Activated T-cell treated with anti-CD3 and anti-CD28 coated beads, Interleukin-2, amount 50 U/mL, for 1 hour (primary cell): ENCODE measurements at places on chromosomes 11 and 22.

DNA sequence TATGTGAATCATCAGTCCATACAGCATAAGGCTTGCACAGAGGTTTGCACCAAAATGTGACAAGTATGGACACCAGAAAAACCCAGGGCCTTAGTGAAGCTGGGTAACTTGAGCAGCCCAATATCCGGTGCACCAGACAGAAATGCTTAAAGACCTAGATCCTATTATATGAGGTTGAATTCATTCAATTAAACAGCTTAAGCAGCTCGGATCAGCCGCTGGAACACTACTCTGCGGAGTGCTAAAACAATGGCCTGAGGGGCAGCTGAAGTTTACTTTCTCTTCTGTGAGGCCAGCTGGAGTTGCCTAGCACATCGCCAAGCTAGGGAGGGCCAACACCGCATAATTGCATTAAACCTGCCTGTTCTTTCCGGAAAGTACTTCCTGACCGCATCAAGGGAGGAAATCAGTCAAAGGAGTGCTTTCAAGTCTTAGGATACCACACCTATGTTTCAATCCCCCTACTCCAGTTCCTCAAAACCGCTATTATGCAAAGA lies 17.0 kb upstream of the FAM181B start:
- no peak for DNase-seq

- DNase-seq: no peak
These were observed 4.7 kb upstream of the OR52I2 start for GRCh38 chr11:4576880-4577279.

DNA sequence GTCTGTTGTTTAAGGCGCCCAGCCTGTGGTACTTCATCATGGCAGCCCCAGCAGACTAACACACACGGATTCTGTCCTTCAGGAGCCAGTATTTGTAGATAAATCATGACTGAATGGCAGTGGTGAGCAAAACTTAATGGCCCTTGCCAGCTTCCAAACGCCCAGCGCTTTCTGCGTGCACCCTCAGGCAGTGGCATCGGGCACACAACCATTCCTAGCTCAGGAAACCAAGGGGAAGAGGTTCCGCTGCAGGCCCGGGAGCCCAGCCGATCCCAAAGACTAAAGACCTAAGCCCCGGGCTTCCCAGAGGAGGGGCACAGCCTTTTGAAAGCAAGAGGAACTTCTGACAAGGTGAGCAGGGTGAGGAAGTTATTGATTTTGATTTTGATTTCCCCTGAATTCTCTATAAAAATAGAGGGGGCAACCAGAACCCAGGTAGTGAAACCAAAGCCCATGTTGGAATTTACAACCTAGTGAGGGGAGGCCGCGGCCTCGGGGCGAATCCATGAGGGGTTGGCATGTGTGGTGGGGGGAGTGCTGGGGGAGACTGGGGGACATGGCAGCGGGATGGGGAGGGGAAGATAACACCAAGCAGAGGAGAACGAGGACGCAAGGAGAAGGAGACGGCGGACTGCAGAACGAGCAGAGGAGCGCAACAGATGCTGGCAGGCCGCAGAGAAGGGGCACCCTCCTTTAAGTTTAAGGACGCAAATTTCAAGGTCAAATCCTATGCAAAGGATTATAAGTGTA lies 79.9 kb upstream of the SEPTIN5 start:
- no peak for DNase-seq

GRCh38 chr11:7941608-7942007 lies at the start of gene OR10A3:
Gene OR10A3 (minus strand): TSS chr11:7941708. CDS start chr11:7939520, 2,188 bp downstream.
- DNase-seq: no peak

DNA sequence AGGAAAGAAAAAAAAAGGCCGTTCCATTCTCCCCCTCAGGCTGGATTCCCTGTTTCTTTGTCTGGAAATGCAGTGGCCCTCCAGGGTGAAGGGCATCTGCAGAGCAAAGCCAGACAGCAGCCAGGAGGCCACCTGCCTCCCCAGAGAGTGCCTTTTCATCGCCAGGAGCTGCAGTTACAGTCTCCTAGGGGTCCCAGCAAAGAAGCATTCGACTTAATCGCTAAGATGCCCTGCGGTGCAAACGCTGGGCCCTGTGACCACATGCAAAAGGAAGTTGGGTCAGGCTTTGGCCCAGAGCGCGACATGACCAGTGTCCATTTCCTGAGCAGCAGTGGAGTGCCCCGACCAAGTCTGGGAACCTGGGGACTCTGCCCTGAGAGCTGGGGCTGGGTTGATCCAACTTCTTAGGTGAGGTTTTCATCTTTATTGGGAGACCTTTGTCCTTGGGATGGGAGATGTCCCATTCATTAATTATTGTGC lies 304.6 kb downstream of the OPCML start:
- no peak for DNase-seq

- DNase-seq: no peak
These were observed 108.0 kb downstream of the PARVA start for GRCh38 chr11:12485328-12485727.

- DNase-seq: no peak
These were observed 137.5 kb downstream of the LDLRAD3 start for GRCh38 chr11:36081274-36081945.

GRCh38 chr22:46393873-46394272 lies 58.4 kb downstream of the TRMU start:
- DNase-seq: no peak

- no peak for DNase-seq
These were observed 162.3 kb downstream of the TRIM29 start for GRCh38 chr11:119975561-119976152.

DNA sequence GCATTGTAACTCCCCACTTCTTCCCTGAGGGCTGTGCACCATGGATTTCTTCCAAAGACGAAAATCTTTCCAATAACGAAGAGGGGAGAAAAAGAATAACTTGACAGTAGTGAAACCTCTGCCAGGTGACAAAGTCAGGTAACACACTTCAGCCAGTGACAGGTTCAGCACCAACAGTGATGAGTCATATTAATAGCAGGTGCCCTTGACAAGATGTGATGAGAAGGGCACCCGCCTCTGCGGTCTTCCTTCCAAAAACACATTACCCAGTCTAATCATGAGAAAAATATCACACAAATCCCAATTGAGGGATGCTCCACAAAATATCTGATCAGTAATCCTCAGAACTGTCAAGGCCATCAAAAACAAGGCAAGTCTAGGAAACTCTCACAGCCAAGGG lies 157.8 kb downstream of the EFCAB6 start:
- DNase-seq: no peak

DNA sequence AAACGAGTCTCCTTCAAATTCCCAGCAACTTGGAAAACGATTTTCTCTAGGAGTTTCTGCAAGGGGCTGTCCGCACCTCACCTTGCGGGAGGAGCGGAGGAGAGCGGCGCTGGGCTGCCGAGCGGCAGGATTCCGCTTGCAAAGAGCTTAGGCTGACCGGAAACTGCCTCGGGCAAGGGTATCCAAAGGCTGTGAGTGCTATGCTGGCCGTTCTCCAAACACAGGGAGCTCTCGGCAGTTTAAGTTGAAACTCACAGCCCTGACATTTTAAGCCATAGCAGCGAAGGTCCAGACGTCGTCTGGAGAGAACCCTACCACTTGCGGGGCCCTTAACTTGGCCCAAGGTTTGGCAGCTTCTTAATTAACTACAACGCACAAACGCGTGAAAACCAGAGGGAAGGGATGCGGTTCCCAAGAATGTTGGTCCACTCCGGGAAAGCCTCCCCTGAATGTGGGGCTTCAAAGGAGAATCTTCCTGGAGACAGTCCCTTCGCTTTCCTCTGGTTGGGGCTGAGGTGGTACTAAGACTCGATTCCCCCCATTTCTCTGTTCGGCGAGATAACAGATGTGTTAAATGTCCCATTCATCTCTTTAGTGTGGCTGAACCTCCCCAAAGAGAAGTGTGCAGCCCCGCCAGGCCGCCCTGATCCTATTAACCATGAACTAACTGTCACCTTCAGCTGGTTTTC lies 1.1 kb upstream of the DBX1 start:
- DNase-seq: no peak

- no peak for DNase-seq
These were observed 18.5 kb downstream of the DHCR7 start for GRCh38 chr11:71429701-71430100.

DNA sequence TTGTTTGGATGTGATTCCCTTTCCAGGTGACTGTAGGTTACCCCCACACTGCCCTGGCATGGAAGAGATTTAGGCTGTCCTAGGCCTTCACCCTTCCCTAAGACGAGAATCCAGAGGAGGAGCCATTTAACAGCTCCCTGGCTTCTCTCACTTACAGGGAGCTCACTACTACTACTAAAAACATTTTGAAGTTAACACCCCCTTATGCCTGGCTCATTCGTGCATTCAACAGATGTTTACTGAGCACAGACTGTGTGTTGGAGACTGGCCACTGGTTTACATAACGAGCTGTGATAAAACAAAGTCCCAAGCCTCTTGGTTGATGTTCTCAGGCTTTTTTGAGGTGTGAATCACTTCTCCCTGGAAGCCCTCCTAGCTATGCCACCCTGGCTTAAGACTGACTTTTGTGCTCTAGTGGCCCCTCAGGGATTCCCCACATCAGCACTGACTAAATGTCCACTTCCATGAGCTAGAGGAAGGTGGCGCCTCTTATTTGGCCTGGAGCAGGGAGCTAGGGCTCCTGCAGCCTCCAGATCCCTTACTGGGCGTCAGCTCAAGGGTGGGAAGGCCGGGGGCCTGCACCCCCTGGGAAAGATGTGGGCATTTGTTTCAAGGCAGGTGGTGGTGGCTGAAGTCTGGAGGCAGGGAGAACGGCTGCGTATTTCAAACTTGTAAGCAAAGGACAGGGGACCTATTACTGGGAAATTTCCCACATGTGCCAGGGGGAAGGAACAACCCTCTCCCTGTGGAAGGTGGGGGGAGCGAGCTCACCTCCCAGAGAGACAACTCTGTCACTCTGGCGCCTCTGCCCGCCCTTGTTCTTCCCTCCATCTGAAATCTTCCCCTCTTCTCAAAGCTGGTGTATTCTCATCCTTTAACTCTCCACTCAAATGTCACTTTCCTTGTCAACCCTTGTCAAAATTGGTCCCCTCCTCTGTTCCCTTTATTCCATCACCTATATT lies 19.4 kb upstream of the MALAT1 start:
- DNase-seq: no peak

DNA sequence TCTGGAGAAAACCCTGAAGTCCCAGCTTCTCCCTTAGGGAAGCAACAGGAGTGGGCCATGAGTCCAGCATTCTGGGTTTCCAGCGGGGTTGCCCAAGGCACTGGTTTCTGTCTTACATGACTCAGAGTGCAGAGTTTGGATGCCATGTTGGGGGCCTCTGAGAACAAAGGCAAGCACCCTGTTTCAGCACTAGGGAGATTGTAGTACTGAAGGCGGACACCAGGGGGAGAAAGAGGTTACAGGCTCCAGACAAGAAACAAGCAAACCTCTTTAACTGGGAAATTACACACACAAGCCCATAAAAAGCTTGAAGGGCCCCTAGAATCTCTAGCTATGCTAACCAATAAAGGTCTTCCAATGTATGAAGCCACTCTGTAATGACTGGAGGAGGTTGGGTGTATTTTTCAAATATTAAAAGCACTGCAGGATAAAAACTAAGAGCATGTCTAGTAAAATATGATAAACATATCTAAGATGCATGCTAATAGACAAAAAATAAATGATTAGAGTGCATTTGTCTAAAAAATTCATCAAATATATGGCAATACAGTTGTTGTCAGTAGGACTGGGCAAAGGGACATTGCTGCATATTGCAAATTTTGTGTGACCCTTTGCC lies 7.1 kb downstream of the MS4A6E start:
- DNase-seq: peak; percentile 31

DNA sequence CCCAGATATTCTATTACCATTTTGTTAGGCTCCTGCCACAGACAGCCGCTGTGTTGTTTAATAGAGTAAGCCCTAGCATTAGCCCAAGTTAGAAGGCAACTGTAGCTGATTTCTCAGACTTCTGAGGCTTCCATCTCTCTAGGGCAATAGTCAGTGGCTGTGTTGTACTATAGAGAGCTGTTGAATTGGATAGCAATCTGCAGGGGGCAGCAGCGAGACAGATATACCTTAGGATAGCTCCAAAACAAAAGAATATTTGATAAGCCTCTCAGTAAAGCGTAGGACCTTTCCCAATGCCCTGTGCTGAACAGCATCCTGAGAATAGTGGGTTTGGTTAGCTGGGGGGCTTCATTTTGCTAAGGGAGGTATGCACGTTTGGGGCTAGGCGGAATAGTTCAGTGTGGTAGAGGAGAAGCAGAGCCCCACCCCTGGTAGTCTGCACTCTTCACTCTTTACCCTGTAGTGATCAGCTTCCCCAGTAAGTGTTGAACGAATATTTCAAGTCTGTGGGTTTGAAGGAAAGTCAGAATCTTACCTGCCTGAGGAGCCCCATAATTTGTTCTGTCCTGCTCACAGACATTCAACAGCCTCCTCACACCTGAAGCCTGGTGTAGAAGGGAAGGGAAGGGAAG lies 515.1 kb downstream of the INSC start:
- DNase-seq: no peak

GRCh38 chr22:31436132-31436531 lies 36.7 kb downstream of the DRG1 start:
- DNase-seq: no peak

DNA sequence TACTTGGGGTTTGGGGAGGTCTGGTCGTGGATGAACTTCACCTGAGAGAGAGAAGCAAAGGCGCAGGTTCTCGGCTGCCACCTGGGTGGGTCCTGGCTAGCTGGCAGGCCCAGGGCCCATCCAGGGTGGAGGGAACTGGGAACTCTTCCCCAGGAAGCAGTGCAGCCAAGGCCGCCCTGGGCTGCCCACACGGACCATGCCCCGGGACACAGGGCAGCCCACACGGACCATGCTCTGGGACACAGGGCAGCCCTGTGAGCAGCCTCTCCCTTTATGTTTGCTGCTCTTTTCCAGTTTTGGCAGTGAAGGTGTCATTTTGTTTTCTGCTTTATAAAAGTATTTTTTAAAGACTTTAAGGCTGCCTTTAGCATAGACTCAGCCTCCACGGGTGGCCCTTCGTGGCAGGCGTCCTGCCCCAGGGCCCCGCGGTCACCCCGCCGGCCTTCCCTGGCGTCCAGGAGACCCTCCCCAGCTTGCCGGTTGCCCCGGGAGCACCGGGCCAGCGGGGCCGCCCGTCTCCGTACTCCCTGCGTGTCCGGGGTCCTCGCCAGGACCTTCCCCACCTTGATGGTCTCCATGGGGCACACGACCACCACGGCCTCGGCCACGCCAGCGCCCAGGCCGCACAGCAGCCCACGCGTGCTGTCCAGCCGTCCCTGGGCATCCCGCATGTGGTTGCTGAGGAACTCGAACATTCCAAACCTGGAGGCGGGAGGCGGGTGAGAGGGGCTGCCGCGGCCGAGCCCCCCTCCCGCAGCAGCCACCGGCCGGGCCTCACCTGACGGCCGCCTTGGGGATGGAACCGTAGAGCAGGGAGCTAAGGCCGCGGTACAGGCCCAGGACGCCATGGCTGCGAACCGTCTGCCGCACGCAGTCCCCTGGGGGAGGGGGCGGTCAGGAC lies 1.1 kb downstream of the SLC25A1 start:
- no peak for DNase-seq
